Vagina (tissue), 2 donors: ENCODE measurements at places on chromosomes 6 and 20. TPM values are rescaled to one million over a fixed set of nuclear protein-coding genes. Genes with fewer than 3 reads are reported as not detected.
A peak's percentile ranks its signal among the peaks of the same experiment; 100 is the strongest.

- peaks cover 7% of the 10 kb centered on the region for H3K4me1 ChIP-seq
- H3K27ac ChIP-seq = no peak overlapping the region
- no peaks in the 10 kb centered on the region for H3K27me3 ChIP-seq
- no peak for DNase-seq
Observed at GRCh38 chr20:8079976-8080375, 52.1 kb upstream of the PLCB1 start.

- H3K27ac ChIP-seq = peak overlapping the region; percentile 72
- peaks cover 51% of the 10 kb centered on the region for H3K4me1 ChIP-seq
- no peaks in the 10 kb centered on the region for H3K27me3 ChIP-seq
- no peak overlapping the region for H3K4me3 ChIP-seq
- DNase-seq = no peak
Observed at GRCh38 chr20:49584418-49585382, 16.8 kb upstream of the PTGIS start.

- H3K27me3 ChIP-seq = no peaks in the 10 kb centered on the region
- no peak for DNase-seq
- H3K4me1 ChIP-seq = no peaks in the 10 kb centered on the region
- no peak overlapping the region for H3K27ac ChIP-seq
- H3K4me3 ChIP-seq = no peak overlapping the region
Observed at GRCh38 chr20:15836634-15837033, 736.6 kb downstream of the KIF16B start.

DNA sequence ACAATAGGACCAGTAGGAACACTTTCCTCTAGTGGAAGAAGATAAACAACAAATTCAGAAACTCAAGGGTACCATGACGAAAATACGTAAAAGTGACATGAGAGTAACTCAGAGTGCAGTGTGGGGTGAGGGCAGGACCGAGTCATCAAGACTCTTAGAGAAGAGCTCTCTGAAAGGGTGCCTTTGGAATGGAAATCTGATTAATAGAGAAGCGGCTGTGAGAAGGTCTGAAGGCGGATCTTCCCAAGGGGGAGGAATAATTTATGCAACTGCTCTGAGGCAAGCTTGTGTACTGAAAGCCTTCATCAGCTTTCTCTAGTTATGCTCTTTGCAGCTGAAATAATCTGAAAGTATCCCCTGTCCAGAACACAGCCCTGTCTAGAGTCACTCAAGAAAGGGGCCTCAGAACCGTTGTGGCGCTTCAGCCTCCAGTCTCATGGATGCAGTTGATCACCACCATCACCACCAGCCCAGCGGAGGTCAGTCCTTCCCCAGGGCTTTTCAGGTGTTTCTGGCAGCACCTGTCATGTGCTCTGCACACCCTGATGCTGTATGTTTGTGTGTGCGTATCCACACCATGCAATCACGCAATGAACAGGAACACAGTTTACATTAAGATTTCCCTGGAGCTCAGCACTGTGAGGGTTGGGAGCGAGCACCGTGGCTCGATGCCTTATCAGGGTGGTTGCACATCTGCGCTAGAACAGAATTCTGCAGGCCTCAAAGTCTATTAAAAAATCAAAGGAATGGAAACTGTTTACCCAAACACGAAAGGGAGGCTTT is 396.5 kb downstream of the SMOC2 start:
- no peak overlapping the region for H3K4me3 ChIP-seq
- H3K27ac ChIP-seq = no peak overlapping the region
- H3K36me3 ChIP-seq = no peaks in the 10 kb centered on the region
- no peaks in the 10 kb centered on the region for H3K4me1 ChIP-seq
- no peaks in the 10 kb centered on the region for H3K27me3 ChIP-seq
- DNase-seq = no peak

Gene ASIP
- total RNA-seq = not detected
